H9 (cell line): ENCODE measurements at places on chromosomes 3 and 15. TPM values are rescaled to one million over a fixed set of nuclear protein-coding genes. Genes with fewer than 3 reads are reported as not detected.
A peak's percentile ranks its signal among the peaks of the same experiment; 100 is the strongest.

DNA sequence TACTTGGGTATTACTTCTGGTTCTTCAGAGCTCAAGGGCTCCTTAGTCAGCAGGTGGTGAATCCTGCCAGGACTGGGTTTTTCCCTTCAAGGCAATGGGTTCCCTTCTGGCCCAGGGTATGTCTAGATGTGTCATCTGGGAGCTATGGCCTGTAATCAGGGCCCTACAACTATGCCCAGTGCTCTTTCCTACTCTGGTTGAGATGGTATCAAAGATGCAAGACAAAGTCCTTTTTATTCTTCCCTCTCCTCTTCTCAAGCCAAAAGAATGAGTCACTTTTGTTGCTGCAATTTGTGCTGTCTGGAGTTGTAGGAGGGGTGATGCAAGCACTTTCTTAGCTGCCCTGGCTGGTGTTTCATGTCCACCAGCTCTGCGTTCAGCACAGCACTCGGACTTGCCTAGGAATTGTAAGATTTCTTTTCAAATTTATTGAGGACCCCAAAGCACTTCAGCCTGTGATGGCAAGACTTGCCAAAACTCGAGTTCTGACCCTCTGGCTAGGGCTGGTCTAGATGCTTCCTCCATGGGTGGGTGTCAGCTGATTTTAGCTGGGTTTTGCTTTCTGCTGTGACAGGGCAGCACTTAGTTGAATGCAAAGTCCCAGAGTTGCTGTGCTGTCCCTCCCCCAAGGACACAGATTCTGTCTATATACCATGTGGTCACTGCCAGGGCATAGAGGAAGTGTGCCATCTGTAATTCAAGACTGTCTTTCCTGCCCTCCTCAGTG, 129.2 kb upstream of the CBLB start:
- H3K27me3 ChIP-seq, result no peaks in the 10 kb centered on the region
- DNase-seq, result no peak
- no peak overlapping the region for H3K4me3 ChIP-seq
- H3K36me3 ChIP-seq, result 0 out of 2 replicates have a peak, but pooled peaks cover 5% of the 10 kb centered on the region

GRCh38 chr3:56629047-56629446, 54.0 kb downstream of the TASOR start:
- no peak overlapping the region for H3K4me3 ChIP-seq
- no peaks in the 10 kb centered on the region for H3K27me3 ChIP-seq
- no peak for DNase-seq
- H3K27ac ChIP-seq, result no peak overlapping the region
- H3K4me1 ChIP-seq, result no peaks in the 10 kb centered on the region
- H3K36me3 ChIP-seq, result peaks cover 6% of the 10 kb centered on the region; the same call in 2 of the 3 replicates

DNA sequence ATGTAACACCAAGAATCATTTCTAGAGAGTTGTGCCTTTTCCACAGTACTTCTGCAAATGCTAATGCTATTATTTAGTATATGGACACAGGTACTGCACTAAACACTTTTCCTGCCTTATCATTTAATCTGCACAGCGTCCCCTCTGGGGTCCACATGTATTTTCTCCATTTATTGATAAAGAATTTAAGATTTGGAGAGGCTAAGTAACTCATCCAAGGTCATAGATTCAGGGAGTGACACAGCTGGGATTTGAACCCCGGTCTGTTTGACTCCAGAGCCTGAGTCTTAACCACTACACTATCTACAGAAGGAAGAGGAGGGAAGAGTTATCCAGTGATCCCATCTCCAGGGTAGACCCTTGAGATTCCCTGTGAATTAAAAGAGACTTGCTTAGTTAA, 24.9 kb upstream of the TPRG1 start:
- H3K36me3 ChIP-seq, result peaks cover 3% of the 10 kb centered on the region
- H3K27me3 ChIP-seq, result no peaks in the 10 kb centered on the region
- DNase-seq, result no peak
- no peak overlapping the region for H3K4me3 ChIP-seq

Gene LMAN1L
- not detected in 2 replicates for total RNA-seq

- peak; percentile 65 for DNase-seq
- H3K27ac ChIP-seq, result no peak overlapping the region
- peak overlapping the region; percentile 82 for H3K4me3 ChIP-seq
- no peaks in the 10 kb centered on the region for H3K36me3 ChIP-seq
- H3K4me1 ChIP-seq, result no peaks in the 10 kb centered on the region
These were observed 590 bp upstream of the BOC start for GRCh38 chr3:113210604-113211329.

GRCh38 chr3:14231998-14232501, 53.4 kb downstream of the LSM3 start:
- peaks cover 11% of the 10 kb centered on the region; the same call in 1 of the 2 replicates for H3K36me3 ChIP-seq
- no peak overlapping the region for H3K27ac ChIP-seq
- H3K4me3 ChIP-seq, result no peak overlapping the region
- no peaks in the 10 kb centered on the region; the same call in 1 of the 2 replicates for H3K27me3 ChIP-seq
- H3K4me1 ChIP-seq, result no peaks in the 10 kb centered on the region
- DNase-seq, result no peak

Gene DISP2
- total RNA-seq, result 0.59 and 1.3 TPM in 2 replicates

GRCh38 chr3:152139651-152140050, 129.1 kb upstream of the MBNL1 start:
- peaks cover 3% of the 10 kb centered on the region; the same call in 1 of the 3 replicates for H3K36me3 ChIP-seq
- no peaks in the 10 kb centered on the region for H3K27me3 ChIP-seq
- no peak overlapping the region for H3K4me3 ChIP-seq
- H3K4me1 ChIP-seq, result no peaks in the 10 kb centered on the region

DNA sequence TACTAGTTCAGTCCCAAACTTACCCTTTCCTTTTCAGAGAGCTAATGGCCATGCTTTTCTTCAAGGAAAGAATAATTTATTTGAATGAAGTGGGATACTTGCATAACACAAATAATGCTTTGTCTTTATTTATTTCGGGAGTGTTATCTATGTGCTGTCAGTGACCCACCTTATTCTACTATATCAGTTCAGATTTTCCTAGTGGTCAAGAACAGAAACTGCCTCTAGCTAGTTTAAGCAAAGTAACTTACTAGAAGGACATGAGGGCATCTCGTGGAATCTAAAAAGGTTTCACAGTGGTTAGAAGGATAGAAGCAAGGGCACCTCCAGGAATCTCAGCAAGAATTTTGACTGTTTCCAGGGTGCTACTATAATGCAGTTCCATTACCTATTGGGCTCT, 3.8 kb upstream of the TIMMDC1 start:
- H3K36me3 ChIP-seq, result peaks cover 12% of the 10 kb centered on the region
- H3K4me3 ChIP-seq, result no peak overlapping the region
- DNase-seq, result no peak

Gene MASP1
- total RNA-seq, result 1.0 and 1.1 TPM in 2 replicates

DNA sequence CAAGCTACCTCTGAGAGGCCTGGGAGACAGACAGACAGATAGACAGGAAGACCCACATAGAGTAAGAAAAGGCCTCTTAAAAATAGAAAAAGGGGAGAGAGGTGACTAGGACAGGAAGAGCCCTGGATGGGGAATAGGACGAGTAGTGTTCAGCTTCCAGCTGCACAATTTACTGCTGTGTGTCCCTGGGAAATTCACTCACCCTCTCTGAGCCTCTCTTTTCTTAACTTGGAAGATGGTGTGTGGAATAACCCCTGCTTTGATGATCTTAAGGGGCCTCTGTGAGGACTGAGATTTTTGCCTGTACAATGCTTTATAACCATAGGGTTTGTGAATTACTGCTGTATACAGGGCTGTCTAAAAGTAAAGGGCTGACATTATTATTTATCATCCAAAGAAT, 37.5 kb downstream of the FEM1B start:
- H3K4me3 ChIP-seq, result no peak overlapping the region
- H3K27ac ChIP-seq, result no peak overlapping the region
- no peaks in the 10 kb centered on the region for H3K36me3 ChIP-seq
- DNase-seq, result peak; percentile 4
- H3K4me1 ChIP-seq, result peaks cover 2% of the 10 kb centered on the region; the same call in 1 of the 2 replicates

- H3K27ac ChIP-seq, result no peak overlapping the region
- no peaks in the 10 kb centered on the region for H3K36me3 ChIP-seq
- H3K27me3 ChIP-seq, result no peaks in the 10 kb centered on the region
- no peak for DNase-seq
These were observed 45.4 kb downstream of the MAGEF1 start for GRCh38 chr3:184666442-184666841.

- peaks cover 6% of the 10 kb centered on the region; the same call in 1 of the 2 replicates for H3K4me1 ChIP-seq
- H3K4me3 ChIP-seq, result no peak overlapping the region
- peaks cover 6% of the 10 kb centered on the region for H3K36me3 ChIP-seq
- no peak overlapping the region for H3K27ac ChIP-seq
These were observed 148.2 kb downstream of the PDE8A start for GRCh38 chr15:85129881-85130280.

- no peak for DNase-seq
- H3K4me3 ChIP-seq, result no peak overlapping the region; the same call in 1 of the 2 replicates
- H3K36me3 ChIP-seq, result no peaks in the 10 kb centered on the region
These were observed 64.2 kb upstream of the ADPGK start for GRCh38 chr15:72847806-72848205.

GRCh38 chr3:55608301-55608937, 121.3 kb upstream of the WNT5A start:
- H3K27ac ChIP-seq, result no peak overlapping the region
- H3K36me3 ChIP-seq, result no peaks in the 10 kb centered on the region
- H3K4me1 ChIP-seq, result peaks cover 3% of the 10 kb centered on the region; the same call in 1 of the 2 replicates
- H3K4me3 ChIP-seq, result no peak overlapping the region

- peaks cover 9% of the 10 kb centered on the region; the same call in 2 of the 3 replicates for H3K36me3 ChIP-seq
- H3K4me3 ChIP-seq, result no peak overlapping the region
- no peak for DNase-seq
These were observed 14.7 kb downstream of the UQCC5 start for GRCh38 chr3:52551118-52551517.

DNA sequence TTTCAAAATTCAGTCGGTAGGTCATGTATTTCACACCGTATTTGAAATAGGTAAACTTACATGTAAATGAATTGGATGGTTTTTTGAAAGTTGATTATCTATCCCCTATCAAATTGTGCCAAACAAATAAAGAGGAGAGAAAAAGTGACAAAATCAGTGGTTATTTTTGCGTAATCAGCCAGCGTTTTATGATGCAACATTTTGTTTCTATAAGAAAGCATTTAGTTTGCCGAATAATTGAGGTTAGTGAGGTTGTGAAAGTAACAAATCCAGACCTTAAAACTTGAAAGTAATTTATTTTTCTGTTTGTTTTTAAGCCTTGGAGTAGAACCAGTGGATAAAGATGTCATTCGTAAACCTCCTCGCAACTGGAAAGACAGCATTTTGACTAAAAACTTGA, 29.3 kb downstream of the ASTE1 start:
- H3K36me3 ChIP-seq, result peaks cover 24% of the 10 kb centered on the region
- no peak overlapping the region for H3K4me3 ChIP-seq
- no peaks in the 10 kb centered on the region for H3K4me1 ChIP-seq
- H3K27ac ChIP-seq, result no peak overlapping the region
- H3K27me3 ChIP-seq, result no peaks in the 10 kb centered on the region
- no peak for DNase-seq

DNA sequence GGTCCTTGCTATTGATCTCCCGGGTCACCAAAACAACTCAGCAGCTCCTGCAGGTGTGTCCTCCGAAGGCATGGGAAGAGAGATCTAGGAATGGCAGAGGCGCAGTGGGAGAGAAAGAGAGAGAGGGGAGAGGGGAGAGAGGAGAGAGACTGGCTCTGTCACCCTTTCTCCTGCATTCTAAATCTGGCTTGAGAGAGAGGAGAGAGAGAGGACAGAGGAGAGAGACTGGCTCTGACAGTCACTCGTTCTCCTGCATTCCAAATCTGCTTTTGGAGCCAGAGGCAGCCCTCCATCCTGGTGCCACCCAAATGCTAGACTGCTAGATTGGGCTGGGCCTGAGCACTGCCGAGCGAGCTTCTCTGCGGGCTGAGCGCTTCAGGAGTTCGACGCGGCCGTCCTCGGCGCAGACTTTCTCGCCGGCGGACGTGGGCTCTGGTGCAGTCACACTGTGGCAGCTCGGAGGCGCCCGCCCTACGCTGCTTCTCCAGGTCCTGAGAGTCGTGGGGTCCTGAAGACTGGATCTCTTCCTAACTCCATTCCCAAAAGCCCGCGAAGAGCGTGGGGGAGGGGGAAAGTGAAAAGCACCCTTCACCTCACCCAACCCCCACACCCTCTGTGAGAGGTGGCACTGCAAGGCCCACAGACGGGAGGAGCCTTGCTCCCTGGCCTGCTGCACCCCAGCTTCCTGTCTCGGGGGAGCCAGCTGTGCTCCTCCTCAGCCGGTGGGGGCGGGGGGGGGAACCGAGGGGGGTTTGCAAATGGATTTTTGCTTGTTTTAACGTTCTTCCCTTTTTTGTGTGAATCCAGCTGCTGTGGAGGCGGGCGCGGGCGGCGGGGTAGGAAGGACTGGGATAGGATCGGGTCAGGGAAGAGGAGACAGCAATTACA, 222.3 kb downstream of the MEIS2 start:
- H3K4me3 ChIP-seq, result peak overlapping the region; percentile 77
- H3K36me3 ChIP-seq, result no peaks in the 10 kb centered on the region
- DNase-seq, result no peak
- H3K27me3 ChIP-seq, result peaks cover 48% of the 10 kb centered on the region

- no peak overlapping the region for H3K4me3 ChIP-seq
- H3K36me3 ChIP-seq, result peaks cover 9% of the 10 kb centered on the region
- no peaks in the 10 kb centered on the region for H3K27me3 ChIP-seq
- DNase-seq, result no peak
These were observed 36.6 kb downstream of the ATP6V1A start for GRCh38 chr3:113783463-113783862.

Gene FBXO40
- 0.04 and 0.15 TPM in 2 replicates for total RNA-seq
